ENCODE measurements at places on chromosomes 2 and 18. TPM values are rescaled to one million over a fixed set of nuclear protein-coding genes. Genes with fewer than 3 reads are reported as not detected.

GRCh38 chr2:101815154-101815553 is 117.6 kb downstream of the MAP4K4 start:
- DNase-seq: no peak

DNA sequence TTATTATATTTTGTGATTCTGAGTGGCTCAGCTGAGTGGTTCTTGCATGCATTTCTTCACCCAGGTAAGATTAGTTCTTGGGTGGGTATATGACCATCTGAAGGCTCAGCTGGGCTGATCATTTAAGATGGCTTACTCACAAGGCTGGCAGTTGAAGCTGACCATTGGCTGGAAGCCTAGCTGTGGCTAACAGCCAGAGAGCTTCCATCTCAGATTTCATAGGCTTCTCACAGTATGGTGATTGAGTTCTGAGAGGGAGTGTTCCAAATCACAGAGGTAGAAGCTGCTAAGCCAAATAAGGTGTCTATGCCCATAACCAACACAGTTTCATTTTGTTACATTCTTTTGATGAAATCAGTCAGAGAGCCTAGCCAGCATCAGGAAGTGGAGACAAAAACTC is 117.4 kb upstream of the RPRM start:
- DNase-seq: no peak

DNA sequence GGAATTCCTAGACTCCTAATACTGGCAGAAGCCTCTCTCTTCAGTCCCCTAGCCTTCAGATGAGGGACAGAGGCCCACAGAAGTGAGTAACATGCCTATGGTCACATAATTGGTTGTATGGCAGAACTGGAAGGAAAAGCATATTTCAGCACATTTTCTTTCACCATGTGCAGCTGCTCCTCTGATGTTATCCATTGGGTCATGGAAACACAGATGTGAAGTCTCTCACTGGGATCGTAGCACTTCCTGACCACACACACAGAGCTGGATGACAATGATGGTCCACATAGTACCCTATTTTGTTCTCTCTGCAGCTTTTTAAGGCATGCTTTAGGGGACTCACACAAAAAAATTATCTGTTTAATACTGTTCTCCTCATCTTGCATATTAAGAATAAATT is 24.5 kb downstream of the MYO3B start:
- DNase-seq: no peak

GRCh38 chr2:166333801-166334200 is 41.9 kb downstream of the SCN9A start:
- DNase-seq: no peak

DNA sequence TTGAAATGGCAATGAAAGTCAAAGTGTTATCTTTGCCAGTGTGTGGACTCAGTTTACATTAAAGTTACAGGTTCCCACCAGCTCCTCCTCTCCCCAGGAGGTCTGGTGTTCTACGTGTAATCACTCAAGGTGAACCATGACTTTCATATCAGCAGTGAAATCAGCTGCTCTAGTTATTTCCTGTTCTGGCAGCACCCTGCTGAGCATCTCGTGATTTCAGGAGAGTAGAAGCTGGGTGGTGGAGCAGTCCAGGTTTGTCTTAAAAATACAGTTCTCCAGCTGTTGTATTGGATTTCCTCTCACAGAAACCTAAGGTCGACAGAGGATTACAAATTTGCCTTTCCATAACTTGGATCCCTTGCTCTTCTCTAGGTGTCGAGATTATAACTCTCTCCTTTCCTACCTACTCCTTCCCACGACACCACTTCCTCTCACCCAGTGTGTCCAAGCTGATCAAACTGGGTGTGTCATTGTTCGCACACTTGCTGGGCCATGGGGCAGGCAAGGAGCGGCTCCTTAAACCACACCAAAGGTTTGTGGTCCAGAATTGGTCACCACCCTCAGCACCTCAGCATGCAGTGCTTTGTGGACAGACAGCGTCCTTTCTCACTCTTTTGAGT is 13.0 kb upstream of the ARHGAP25 start:
- no peak for DNase-seq

GRCh38 chr18:4357579-4357978 is 97.5 kb downstream of the DLGAP1 start:
- DNase-seq: no peak

GRCh38 chr18:26863122-26863879 is 2.2 kb downstream of the AQP4 start:
- no peak for DNase-seq

Gene MRPL53
- total RNA-seq: 56.6 TPM

Gene ACSL3
- total RNA-seq: 69.0 TPM

Gene PNPT1
- 17.2 TPM for total RNA-seq
